ENCODE measurements at places on chromosomes 12 and 14. TPM values are rescaled to one million over a fixed set of nuclear protein-coding genes. Genes with fewer than 3 reads are reported as not detected.

ALX1 gene
- under 0.01 TPM for total RNA-seq

CRY1 gene
- total RNA-seq: 10.0 TPM

- DNase-seq: no peak
These were observed 33.4 kb downstream of the TMTC1 start for GRCh38 chr12:29750131-29750927.

GRCh38 chr12:19800884-19801283, 361.6 kb downstream of the AEBP2 start:
- peak; percentile 45 for DNase-seq

GRCh38 chr14:72945356-72946027, 19.2 kb downstream of the DCAF4 start:
- DNase-seq: no peak
